ENCODE measurements at places on chromosomes 2 and 18.

- DNase-seq: peak; percentile 90
Measured at GRCh38 chr18:12236934-12237832, 17.0 kb upstream of the CIDEA start.

DNA sequence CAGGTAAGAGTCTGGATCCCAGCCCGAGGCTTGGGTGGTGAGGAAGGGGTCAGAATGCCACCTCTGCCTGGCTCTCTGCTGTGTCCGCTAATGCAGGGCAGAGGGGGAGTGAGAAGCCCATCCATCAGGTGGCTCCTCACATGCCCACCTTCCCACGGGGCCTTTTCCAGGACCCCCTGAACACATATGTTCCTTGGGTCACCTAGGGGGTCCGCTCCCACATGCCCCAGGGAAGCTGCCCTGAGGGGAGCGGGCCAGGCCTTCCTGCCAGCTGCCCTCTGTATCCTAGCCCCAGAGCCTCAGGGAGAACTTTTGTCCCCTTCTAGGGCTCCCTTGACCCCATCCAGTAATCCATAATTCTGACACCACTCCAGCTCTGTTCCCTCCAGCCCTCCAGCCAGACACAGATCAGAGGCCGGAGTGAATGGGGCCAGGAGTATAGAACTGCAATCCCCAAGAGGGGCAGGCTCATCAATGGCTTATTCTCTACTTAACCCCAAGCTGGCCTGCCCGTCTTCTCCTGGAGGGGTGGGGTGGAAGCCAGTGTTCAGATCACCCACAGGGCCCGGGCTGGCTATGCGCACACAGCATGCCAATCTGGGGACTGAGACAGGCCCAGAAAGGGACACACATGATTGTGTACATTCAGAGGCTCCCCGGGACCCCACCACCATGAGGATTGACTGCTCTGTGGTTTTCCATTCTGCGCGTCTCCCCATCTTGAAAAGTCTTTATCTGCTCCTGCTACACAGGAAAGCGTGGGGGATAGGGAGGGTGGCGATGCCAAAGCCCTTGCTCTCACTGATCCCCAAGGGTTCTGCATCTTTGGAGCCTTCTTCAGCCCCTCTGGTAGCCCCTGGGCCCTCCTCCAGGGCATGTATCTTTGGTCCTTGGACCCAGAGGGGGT is 1.1 kb downstream of the EMILIN1 start:
- no peak for DNase-seq

GRCh38 chr2:105744091-105744908 is 412 bp upstream of the NCK2 start:
- DNase-seq: peak; percentile 72

DNA sequence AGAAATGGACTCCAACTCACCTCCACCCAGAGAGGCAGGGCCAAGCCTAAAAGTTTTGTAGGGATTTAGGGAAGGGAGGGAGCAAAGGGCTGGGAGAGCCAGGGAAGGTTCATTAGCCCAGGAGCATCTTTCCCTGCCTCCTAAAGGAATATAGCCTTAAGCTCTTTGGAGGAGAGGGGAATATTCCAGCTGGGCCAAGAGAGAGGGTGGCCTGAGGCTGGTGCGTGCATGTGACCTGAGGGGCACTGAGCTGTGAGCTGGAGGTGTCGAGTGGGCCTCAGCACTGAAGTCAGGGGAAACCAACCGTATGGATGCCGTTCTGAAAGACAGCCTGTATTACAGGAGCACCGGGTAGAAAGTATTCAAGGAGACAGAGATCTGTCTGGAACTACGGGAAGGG is 112.6 kb downstream of the KLHL29 start:
- no peak for DNase-seq

GRCh38 chr2:169897834-169898233 is 70.6 kb downstream of the UBR3 start:
- no peak for DNase-seq

DNA sequence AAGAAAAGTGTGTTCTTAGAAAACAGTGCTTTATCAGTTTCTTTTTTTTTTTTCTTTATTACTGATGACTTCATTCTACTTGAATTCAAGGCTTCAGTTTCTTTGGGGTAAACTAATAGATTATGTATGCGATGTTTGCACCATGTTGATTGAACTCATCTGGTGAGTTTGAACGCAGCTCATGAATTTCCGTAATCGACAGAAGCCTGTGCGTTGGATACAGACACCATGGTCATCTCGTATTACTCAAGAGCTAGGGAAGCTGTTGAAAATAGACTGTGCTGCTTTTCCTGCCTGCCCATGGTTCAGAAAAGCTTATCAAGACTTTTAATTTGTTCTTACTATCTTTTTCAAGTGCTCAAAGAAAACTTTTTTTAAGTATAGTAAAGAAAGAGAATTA is 185.5 kb upstream of the NRP2 start:
- no peak for DNase-seq

DNA sequence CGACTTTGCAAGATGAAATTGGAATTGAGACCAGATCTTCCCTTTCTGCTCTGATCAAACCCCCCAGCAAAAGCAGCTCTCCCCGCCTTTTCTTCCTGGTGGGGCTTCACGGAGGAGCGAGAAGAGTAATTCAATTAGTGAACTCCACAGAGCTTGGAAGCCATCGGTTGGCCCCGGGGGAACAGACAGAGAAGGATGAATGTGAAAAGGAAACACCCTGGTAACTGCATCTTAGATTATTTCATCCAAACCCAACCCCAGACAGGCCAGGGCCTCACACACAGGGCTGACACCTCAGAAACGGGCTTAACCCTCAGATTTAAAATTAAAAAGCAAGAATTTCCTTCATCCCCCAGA is 18.3 kb downstream of the SMAD7 start:
- no peak for DNase-seq

GRCh38 chr2:26469092-26469710 is 8.7 kb downstream of the OTOF start:
- DNase-seq: peak; percentile 72

DNA sequence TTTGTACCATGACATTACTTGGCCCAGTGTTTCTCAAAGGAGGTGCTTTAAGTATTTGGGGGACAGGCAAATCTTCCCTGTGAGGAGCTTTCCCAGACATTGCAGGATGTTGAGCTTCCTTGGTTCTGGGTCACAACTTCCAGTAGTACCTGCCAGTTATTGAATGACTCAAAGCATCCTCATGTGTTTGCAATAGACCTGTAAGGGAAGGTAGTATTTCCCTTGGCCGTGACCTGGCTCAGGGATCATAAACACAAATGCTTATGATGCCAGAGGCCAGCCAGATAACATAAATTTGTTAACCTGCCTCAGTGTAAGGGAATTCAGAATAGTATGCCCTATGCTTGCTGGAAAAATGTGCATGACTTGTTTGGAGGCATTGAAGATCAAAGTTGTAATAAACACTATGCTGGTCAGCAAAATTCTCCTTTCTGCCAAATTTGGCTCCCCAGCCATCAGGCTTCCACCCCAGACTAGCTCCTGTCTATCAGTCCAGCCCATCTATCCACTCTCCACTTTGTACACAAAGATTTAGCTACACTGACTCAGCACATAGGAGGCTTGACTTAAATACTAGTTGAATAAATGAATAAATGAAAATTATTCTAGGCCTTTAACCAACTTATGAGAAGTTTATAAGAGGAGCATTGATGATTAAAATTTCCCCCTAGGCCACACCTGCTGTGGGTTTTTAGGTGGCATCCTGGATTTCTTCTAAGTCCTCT is 102.0 kb upstream of the EFEMP1 start:
- no peak for DNase-seq

- peak; percentile 56 for DNase-seq
Measured at GRCh38 chr18:58288921-58289797, 245.1 kb downstream of the NEDD4L start.

DNA sequence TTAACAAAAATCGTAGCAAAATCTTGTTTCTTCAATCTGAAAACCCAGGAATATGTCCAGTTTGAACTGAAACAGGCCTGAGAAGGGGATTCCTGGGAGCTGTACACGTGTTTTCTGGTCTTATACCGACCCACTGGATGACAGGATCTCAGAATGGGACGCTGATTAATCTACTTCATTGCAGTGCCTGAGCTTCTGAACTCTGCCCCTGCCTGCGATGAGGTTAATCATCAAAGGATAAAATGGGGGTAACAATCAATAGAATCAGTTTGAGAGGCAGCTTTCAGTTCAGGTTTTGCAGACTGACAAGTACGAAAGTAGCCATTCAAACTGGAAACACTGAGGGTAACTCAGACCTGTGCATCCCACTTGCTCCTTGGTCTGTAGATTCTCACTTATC is 273.9 kb upstream of the REV1 start:
- no peak for DNase-seq

DNA sequence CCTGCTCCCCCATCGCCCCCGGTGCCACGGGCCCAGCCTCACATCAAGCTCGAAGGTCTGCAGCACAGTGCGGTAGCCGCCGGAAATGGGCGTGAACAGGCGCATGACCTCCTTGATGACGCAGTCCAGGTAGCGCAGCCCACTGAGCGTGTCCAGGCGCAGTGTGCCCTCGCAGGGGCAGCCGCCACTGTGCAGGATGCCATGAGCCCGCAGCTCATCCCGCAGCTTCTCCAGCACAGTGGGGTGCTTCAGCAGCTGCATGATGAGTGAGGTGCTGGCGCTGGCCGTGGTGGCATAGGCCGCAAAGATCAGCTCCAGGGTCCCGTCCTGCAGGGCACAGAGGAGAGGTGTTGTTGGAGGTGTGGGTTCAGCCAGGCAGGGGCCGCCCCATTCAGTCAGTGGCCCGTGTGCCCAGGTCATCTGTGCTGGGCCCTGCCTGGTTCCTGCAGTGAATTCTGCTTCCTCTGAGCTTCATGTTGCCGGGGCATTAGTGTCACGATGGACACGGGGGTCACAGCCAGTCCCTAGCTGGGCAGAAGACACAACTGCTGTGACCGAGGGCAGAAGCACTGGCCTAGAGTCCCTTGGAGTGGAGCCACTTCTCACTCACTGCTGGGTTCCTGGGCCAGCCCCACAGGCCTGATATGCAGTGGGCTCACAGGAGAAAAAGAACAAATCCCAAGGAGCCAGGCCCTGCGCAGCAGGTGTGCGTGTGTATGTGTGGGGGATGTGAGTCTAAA is 14.5 kb downstream of the CYP26B1 start:
- no peak for DNase-seq

- no peak for DNase-seq
Measured at GRCh38 chr2:74957886-74958273, 563 bp upstream of the POLE4 start.

DNA sequence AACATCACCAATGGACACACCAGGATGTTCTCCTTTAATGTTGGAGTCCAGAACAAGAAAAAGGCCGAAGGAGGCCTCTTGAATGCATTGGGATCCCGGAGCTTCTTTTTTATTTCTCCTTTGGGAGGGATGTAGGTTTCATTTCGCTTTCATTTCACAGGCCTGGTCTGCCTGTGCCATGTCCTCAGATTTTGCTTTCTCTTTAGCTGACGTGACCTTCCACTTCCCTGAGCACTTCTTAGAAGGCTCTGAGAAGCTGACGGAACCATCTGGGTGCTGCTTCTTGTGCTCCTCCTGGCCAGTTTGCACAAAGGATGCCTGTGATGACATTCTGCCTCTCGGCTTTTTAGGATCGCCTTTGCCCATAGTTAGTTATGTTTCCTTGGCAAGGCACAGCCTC is 15.1 kb upstream of the MBOAT2 start:
- no peak for DNase-seq

GRCh38 chr18:43034683-43035500 is 80.6 kb downstream of the RIT2 start:
- DNase-seq: peak; percentile 3

- DNase-seq: no peak
Measured at GRCh38 chr2:120958623-120959366, 223.1 kb downstream of the GLI2 start.

- DNase-seq: no peak
Measured at GRCh38 chr2:85410584-85411404, 628 bp upstream of the CAPG start.

DNA sequence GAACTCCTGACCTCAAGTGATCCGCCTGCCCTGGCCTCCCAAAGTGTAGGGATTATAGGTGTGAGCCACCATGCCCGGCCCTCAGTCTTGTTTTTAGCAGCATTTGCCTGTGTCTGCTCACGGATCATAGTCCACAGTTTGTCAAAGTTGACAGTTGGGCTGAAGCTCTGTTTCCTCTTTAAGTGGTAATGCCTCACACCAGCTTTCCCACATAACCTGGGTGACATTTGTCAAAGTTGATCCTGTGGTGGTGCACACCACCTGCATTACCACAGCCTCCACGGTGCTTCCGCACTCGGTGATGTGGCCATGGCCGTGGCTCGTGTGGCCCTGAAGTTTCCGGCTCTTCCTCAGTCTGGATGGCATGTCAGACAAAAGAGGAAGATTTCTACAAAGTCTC is 27.1 kb downstream of the RAB31 start:
- no peak for DNase-seq

DNA sequence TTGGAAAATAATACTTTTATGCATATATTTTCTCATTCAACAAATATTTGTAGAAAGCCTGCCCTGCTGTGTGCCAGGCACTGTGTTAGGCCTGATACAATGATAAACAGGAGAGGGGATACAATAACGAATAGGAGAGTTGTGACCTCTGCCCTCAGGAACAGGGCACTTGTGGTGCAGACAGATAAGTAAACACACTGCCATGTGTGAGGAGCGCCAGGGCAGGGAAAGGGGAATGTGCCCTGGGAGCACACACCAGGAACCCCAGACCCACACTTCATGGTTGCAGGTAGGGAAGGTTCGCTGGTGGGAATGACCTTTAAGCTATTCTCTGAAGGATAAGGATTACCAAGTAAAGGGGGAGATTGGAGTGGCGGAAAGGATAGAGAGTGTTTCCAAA is 42.2 kb upstream of the DSC1 start:
- no peak for DNase-seq

GRCh38 chr2:144759746-144760145 is 239.8 kb upstream of the ZEB2 start:
- DNase-seq: no peak

DNA sequence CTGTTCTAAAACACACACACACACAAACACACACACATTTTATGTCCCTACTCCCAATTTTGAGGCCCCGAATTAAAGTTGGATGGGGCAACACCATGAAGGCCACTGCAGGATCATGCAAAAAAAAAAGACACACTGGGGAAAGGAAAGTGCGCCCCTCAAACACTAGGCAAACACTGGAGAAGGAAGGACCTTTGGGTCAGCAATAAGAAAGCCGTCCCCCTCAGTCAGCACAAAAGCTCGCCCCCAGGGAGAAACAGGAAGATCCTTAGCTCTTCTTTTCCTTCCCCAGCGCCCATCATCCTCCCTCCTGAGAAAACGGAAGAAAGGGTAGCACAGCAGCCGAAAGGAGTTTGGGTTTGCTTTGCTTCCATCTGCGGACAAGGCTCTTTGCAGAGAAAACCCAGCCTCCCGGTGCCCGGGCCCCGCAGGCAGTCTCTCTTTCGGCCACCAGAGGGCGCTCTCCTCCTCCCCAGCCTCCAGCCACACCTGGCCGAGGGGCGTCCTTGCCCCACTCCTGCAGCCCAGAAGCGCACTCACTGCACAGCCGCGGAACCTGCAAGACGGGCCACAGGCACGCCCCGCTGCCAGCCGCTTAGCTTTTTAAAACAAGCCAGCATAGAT is 248.5 kb downstream of the CDH20 start:
- peak; percentile 86 for DNase-seq

DNA sequence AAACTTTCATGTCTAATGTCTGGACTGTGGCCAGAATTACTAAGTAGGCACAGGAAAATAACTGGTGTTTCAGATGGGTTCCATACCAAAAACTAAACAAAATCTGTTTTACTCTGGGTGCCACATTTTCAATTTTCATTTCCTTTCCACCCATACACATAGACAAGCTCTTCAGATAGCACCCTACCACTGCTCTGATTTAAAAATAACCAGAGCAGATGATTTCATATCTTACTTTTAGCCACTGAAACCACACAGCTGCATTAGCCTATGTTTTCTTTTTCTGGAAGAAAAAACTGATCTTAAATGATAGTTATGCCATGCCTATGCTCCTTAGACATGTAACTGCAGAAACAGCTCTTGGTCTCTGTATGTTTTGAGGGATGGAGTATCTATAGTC is 647.6 kb downstream of the CPS1 start:
- no peak for DNase-seq
